Urinary bladder (tissue), 4 donors: ENCODE measurements at places on chromosomes 2 and 18. TPM values are rescaled to one million over a fixed set of nuclear protein-coding genes. Genes with fewer than 3 reads are reported as not detected.

AFF3 gene
- total RNA-seq, result 43.5 TPM

GALR1 gene
- 1.1 TPM for total RNA-seq

PARD6G gene
- 14.0 TPM for total RNA-seq

VWC2L gene
- total RNA-seq, result not detected

CYP27A1 gene
- 10.3 TPM for total RNA-seq

HOXD10 gene
- total RNA-seq, result 14.1 TPM

STON1 gene
- 68.0 TPM for total RNA-seq

SCG2 gene
- total RNA-seq, result 15.3 TPM

MTA3 gene
- 62.3 TPM for total RNA-seq

LRRTM4 gene
- 13.9 TPM for total RNA-seq

MYO5B gene
- total RNA-seq, result 8.8 TPM

GTF2A1L gene
- 24.5 TPM for total RNA-seq

SP100 gene
- total RNA-seq, result 82.3 TPM

TRABD2A gene
- total RNA-seq, result 1.3 TPM

SMYD1 gene
- total RNA-seq, result 5.7 TPM

B3GNT7 gene
- 1.3 TPM for total RNA-seq

ACTR2 gene
- total RNA-seq, result 145 TPM

CRYGD gene
- 0.95 TPM for total RNA-seq

SLC5A7 gene
- total RNA-seq, result 6.3 TPM

SLC4A5 gene
- total RNA-seq, result 3.8 TPM

GPR17 gene
- 0.11 TPM for total RNA-seq

HADHB gene
- 112 TPM for total RNA-seq

HOXD13 gene
- 14.9 TPM for total RNA-seq

IGFBP5 gene
- 159 TPM for total RNA-seq
